Activated CD4-positive, alpha-beta T cell treated with anti-CD3 and anti-CD28 coated beads, Interleukin-2, amount 10 ng/mL, durations not matched to agents 7 days and 5 days (primary cell): ENCODE measurements at places on chromosomes 4 and X.

DNA sequence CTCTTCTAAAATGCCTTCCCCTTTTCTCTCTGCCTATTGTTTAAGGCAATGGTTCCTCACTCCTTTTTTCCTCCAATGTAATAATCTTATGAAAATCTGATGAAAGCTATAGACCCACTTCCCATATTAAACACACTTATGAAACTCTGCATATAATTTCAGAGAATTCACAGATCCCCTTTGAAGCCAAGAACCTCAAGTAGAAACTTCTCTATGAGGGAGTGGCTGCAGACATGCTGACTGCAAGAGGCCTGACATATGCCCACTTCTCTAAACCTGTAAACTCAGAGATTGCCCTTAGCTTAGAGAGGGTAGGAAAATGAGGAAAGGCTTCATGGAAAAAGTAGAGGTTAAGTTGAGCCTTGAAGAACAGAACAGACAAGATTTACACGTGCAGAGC, 37.6 kb downstream of the TAB3 start:
- no peak for DNase-seq

DNA sequence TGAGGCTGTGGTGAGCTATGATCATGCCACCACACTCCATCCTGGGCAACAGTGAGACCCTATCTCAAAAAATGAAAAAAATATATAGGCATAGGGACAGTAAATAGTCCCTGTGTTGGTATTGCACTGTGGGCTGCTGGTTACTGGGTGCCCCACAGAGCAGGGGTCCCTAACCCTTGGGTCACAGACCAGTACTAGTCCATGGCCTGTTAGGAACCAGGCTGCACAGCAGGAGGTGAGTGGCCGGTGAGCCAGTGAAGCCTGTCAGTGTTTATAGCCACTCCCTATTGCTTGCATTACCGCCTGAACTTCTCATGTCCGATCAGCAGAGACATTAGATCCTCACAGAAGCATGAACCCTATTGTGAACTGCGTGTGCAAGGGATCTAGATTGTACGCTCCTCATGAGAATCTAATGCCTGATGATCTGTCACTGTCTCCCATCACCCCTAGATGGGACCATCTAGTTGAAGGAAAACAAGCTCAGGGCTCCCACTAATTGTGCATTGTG, 106.5 kb downstream of the TNIP2 start:
- DNase-seq, result no peak

DNA sequence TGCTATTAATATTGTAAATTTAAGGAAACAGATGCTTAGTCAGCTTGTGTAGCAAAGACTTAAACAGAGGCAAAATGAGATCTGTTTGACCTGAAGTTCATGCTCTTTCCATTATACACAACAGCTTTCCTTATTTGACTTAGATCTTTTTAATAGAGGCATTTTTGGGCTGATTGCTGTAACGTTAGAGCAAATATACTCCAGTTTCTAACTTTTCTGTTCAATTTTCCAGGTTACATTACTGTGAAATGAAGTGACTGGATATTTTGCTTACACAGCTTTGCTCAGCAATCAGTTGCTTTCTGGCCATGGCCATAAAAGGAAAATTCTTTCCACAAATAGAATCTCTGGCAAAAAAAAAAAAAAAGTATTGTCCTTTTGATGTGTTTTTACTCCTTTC, 146.2 kb downstream of the PCDH7 start:
- no peak for DNase-seq

- no peak for DNase-seq
These were observed 5.9 kb downstream of the SMIM43 start for GRCh38 chr4:121758925-121759568.

GRCh38 chr4:26139310-26139924, 181.4 kb upstream of the RBPJ start:
- DNase-seq, result no peak

DNA sequence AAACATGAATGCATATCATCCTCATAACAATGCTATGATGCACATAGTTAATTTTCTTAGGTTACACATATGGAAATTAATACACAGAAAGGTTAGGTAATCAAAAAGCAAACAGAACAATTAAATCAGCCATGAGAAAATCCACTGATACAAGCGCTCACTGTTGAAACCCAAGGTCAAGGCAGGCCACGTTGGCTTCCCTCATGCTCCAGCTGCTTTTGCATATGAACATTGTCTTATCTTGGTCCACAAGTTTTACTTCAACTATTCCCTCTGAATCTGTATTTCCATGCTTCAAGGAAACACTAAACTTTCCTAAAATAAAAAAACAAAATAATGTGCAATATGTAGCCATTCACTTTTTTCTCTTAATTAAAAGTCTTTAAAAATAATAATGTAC, 34.5 kb upstream of the PLA2G12A start:
- DNase-seq, result no peak

- DNase-seq, result no peak
These were observed 114.7 kb upstream of the WDFY3 start for GRCh38 chr4:85081196-85081595.

DNA sequence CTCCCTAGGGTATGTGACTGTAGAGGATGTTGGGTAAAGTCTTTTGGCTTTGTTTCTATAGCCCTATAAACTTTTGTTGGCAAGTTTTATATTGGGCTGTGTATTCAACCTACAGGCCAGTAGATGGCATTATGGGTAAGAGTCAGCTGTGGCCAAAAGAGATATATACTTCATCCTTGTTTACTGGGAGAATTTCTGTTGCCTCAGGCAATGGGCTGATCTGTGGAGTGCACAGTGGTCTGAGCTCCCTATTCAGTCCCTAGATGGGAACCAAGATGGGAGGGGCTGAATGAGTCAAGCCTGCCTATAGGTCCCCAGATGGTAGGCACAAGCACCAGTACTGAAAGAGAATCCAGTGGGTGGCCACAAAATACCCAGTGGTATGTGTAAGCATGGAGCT, 580.6 kb downstream of the EPHA5 start:
- DNase-seq, result no peak

- no peak for DNase-seq
These were observed 1350.0 kb downstream of the ADGRL3 start for GRCh38 chr4:62550121-62550520.

DNA sequence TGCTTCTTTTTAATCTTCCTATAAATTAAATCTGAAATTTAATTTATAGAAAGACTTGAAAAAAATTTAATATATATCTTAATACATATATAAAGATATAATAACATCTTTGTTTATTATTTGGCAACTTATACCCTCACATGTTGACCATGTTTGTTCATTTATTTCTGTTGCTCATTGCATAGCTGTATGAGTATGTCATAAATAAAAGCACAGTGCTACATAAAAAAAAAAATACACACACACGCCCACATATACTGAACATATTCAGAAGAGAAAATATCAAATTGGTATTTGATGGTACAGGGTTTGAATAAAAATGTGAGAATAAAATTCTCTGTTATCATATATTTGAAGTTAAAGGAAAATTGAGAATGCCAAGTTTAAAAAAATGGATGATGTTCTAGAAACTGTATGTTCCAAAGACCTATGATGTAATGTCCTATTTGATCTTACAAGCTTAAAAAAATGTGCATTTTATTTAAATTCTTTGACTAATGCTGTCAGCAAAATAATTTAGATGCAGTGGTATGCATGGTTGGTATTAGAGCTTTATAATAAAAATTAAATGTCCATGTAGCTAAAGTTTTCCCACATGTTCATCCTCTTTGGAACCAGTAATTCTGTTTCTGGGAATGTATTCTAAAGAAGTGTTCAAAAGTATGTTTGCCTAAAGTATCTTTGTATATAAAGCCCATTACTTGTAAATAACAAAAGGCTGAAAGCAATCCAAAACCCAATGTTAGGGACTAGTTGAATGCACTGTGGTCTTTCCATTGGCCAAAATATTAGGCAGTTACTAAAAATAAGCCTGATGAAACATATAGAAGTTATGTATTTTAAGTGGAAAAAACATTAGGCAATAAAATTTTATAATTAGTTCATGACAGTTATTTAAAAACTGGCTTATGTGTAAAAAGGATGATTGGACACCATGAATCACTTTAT, 12.9 kb downstream of the TMEM184C start:
- DNase-seq, result no peak

- peak; percentile 12 for DNase-seq
These were observed 6.8 kb upstream of the ANOS1 start for GRCh38 chrX:8738588-8739189.

DNA sequence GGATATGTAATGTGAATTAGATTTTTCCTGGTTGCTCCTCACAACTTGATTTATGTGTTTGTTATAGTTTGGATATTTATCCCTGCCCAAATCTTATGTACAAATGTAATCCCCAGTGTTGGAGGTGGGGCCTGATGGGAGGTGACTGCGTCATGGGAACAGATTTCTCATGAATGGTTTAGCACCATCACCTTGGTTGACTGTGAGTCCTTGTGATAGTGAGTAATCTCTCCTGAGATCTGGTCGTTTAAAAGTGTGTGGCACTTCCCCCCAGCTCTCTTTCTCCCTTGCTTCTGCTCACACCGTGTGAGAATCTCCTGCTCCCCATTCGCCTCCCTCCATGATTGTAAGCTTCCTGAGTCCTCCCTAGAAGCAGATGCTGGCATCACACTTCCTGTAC, 2.2 kb downstream of the MID2 start:
- no peak for DNase-seq

GRCh38 chr4:174580597-174580996, 58.3 kb upstream of the HPGD start:
- DNase-seq, result no peak

DNA sequence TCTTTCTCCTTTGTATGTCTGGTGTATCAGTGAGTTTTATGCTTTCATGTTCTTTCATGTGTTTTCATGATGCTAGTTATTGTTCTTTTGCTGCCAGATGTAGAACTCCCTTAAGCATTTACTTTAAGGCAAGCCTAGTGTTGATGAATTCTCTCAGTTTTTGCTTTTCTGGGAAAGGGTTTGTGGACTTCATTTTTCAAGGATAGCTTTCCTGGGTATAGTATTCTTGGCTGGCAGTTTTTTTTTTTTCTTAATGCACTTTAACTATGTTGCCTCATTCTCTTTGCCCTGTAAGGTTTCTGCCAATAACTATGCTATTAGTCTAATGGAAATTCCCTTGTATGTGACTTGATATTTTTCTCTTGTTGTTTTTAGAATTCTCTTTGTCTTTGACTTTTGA, 77.1 kb downstream of the GPAT3 start:
- DNase-seq, result no peak

- no peak for DNase-seq
These were observed 69.7 kb downstream of the PDGFC start for GRCh38 chr4:156901871-156902270.

DNA sequence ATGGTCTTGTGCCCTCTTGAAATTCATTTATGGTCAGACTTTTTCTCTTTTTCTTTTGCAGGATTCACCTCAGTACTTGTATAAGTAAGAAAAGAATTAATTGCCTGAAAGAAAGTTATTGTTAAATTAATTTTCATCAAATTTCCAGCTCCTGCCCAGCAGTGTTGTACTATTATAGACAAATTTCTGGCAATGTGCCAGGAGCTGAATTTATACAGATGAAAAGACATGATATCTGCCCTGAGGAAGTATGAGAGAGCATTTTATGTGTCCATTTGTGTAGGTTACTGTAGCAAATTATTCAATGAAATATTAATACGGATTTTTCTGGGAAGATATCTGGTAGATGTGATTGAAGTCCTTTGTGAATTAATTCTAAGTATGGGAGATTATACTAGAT, 2371.5 kb upstream of the TENM3 start:
- no peak for DNase-seq

DNA sequence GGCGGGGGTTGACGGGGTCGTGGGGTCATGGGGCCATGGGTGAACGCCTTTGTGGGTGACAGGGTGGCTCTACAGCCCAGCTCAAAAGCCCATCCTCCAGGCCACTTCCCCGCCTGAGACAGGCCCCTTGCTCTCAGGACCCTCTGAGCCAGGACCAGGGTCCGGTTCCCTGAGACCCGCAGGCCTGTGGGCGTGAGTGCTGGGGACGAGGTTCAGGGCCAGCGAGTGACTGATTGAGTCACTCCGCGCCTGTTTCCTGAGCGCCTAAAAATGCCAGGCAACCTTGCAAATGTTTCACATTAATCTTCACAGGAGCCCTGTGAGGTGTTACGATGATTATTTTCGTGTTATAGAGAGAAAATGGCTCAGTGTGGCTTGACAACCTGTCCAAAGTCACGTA, 97.8 kb downstream of the ZNF674 start:
- no peak for DNase-seq

- no peak for DNase-seq
These were observed 444.7 kb downstream of the IQCM start for GRCh38 chr4:149370785-149371420.

GRCh38 chr4:51831133-51831532, 11.8 kb upstream of the DCUN1D4 start:
- DNase-seq, result peak; percentile 64

GRCh38 chr4:172758586-172759340, 409.8 kb upstream of the GALNT7 start:
- no peak for DNase-seq

GRCh38 chrX:101759000-101759399, 99.3 kb upstream of the ARMCX2 start:
- DNase-seq, result peak; percentile 29

- no peak for DNase-seq
These were observed 94.4 kb downstream of the ARHGAP10 start for GRCh38 chr4:147826288-147826646.

GRCh38 chr4:145907390-145907789, 31.2 kb downstream of the ZNF827 start:
- DNase-seq, result no peak

GRCh38 chrX:18895189-18895951, 88.5 kb downstream of the PHKA2 start:
- no peak for DNase-seq

DNA sequence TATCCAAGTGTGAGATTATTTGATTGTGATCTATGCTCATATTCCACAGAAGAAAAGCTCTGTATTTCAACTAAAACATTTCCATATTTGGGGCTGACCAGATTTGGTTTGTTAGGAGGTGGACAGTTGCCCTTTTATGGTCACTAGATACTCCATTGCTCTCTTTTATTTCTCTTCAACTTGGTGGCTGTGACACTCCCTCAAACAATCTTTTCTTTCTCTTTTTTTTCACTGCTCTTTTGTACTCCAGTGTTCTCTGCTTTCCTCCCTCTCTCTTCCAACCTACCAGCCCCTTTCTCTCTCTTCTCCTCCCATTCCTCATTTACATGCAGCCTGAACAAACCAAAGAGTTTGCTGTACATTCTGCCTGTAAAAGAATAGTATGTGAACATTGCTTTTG, 48.8 kb downstream of the RBPJ start:
- DNase-seq, result no peak

GRCh38 chrX:103941201-103941975, 21.0 kb upstream of the TMSB15B start:
- peak; percentile 16 for DNase-seq

DNA sequence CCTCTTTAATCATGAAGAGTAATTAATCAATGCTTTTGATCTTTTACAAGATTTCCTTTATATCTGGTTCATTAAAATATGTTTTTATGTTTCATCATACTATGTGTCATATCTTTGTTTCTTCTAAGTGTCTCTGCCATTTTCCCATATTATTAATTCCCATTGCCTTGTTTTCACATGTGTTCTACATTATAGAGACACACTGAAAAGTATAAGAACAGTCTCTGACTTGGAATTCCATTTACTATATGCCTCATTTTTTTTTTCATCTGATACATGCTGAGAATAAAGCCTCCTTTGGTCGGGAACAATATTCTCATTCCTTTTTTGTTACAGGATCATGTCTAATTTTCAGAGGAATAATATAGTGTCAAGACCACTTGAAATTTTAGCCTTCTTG, 4.3 kb downstream of the BANK1 start:
- no peak for DNase-seq

GRCh38 chr4:181982437-181982836, 260.8 kb upstream of the TENM3 start:
- no peak for DNase-seq
